ENCODE measurements at places on chromosomes 5 and 9.
A peak's percentile ranks its signal among the peaks of the same experiment; 100 is the strongest.

DNA sequence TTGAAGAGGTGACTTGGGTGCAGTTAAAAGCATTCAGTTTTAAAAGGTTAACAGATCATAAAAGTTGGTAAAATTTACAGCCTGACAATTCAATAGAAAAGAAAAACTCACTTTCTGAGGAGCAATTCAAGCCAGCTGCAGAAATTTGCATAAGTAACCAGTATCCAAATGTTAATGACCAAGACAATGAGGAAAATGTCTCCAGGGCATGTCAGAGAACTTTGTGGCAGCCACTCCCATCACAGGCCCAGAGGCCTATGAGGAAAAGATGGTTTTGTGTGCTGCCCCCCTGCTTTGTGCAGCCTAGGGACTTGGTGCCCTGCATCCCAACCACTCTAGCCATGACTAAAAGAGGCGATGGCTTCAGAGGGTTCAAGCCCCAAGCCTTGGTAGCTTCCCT lies 1406.5 kb upstream of the ACO1 start:
- no peak for DNase-seq

DNA sequence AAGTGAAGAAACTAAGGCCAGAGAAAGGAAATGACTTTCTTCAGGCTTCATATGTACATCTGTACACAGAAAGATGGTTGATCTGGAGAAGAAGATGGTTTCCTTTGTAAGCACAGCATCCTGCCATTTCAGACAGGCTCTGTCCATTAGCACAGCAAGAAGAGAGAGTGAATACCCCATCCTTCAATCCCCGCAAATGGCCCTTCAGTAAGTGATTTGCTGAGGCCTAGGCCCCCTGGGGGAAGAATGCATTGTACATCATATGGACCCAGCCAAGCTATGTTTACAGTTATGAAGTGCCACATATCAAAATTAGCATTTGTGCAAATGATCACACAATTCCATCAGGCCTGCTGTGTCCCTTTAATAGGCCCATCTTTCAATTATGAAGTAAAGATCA lies 657.4 kb downstream of the BRINP1 start:
- DNase-seq, result no peak

GRCh38 chr9:89753472-89754055 lies 148.8 kb downstream of the GADD45G start:
- DNase-seq, result no peak

DNA sequence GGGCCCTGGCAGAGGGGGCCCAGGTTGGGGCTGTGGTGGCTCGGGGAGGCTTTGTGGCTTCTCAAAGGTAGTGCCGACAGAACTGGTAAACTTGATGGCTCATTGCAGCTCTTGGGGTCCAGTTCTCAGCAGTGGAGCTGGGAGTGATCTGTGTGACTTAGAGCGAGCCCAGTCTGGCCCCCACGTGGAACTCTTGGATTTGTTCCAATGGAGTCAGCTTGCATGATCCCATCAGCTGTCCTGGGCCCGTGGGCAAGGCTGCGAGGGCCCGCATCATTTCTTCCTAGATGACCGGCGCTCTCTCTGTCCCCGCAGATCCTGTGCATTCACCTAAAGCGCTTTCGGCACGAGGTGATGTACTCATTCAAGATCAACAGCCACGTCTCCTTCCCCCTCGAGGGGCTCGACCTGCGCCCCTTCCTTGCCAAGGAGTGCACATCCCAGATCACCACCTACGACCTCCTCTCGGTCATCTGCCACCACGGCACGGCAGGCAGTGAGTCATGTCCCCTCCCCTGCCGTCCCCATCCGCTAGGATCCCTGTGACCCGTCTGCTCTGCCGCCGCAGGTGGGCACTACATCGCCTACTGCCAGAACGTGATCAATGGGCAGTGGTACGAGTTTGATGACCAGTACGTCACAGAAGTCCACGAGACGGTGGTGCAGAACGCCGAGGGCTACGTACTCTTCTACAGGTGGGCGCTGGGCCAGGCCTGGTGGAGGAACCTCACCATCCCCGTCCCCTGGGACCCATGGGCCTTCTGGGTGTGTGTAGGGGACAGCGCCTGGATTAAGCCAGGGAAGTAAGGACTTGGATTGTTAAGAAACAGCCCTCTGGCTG lies 39.2 kb downstream of the USP20 start:
- DNase-seq, result no peak

GRCh38 chr9:14525856-14526255 lies 167.4 kb downstream of the ZDHHC21 start:
- no peak for DNase-seq

DNA sequence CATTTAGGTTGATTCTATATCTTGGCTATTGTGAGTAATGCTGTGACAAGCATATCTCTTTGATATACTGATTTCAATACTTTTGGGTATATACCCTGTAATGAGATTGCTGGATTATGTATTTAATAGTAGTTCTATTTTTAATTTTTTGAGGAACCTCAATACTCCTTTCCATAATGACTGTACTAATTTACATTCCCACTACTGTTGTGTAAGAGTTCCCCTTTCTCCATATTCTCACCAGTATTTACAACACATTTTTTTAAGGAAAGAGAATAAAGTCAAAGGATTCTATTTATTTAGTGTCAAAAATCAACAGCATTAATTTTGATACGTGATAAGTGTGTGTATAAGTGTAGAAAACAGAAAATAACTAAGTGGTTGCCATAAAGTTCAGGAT lies 356.4 kb upstream of the EDIL3 start:
- DNase-seq, result no peak

DNA sequence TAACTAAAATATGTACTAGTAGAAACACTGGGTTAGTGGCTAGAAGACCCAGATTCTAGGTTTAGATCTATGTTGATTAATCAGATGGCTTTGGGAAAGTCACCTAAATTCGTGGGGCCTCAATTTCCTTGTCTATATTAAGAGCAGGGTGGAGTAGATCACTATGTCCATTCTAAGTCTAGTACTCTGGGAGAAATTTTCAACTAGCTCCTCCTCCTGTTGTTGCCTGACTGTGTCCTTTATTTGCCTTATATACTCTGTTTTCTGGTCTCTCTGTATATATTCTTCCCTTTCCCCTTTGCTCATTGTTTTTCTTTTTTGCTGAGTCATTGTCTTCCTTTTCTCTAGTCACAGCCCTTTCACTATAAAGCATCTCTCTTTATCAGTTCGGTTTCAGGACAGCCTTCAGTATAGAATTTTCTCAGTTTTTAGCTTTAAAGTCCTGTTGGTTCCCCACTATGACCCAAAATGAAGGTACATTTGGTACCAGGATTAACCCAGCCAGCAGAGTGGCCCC lies 44.5 kb upstream of the CDH6 start:
- no peak for DNase-seq

- no peak for DNase-seq
Observed at GRCh38 chr5:143228597-143229293, 174.7 kb downstream of the NR3C1 start.

DNA sequence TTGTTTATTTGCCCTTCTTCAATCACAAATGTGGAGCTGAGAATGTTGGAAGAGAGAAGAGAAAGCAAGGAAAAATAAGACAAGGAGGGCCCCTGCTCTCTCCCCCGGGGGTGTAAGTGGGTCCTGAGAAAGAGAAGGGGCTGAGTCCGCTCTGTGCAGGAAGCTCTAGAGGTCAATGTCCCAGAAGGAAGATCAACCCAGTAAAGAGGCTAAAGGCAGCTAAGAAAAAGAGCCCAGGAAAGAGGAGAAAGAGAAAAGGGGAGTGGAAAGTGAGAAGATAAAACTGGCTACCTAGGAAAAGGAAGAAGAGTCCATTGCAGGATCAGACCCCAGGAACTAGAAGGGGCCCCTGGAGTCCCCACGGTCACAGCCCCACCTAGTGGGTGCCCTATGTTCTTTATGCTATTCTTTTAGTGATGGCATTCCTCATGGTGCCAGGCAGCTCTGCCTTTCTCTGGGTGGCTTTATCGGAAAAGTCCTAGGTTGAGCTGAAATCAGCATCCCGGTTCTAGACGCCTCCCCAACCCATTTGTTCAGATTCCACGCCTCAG lies 583.4 kb downstream of the ACTL7B start:
- no peak for DNase-seq

- no peak for DNase-seq
Observed at GRCh38 chr5:79516986-79517385, 3.1 kb upstream of the HOMER1 start.

DNA sequence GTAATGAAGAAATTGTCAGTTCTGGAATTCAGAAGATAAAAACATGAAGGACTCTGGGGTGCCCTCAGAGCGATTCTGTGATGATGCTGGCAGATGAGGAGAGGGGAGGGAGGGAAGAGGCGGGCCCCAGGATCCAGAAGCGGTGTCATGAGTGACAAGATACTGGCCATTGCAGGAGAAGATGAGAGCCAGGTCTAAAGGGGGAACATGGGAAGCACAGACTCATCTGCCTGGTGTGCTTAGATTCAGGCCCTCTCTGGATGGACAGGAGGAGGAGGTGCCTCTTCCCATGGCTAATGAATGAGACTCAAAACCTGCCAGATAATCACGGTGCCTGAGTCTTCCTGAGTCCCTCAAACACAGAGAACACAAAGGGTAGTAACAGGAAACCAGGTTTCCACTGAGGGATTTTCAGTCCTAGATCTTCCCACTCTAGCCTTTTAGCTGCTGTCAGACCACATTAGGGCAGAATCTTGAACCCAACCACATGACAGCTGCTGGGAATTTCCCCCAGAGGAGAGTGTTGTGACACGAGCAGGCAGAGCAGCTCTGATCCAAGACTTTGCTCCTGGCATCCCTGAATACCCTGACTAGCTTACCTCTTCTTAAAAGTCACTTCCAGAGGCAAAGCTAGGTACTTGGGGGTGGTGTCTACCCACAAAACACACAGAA lies 28.2 kb upstream of the HSPA9 start:
- peak; percentile 12 for DNase-seq

- DNase-seq, result no peak
Observed at GRCh38 chr5:765948-766631, 18.4 kb downstream of the ZDHHC11B start.

DNA sequence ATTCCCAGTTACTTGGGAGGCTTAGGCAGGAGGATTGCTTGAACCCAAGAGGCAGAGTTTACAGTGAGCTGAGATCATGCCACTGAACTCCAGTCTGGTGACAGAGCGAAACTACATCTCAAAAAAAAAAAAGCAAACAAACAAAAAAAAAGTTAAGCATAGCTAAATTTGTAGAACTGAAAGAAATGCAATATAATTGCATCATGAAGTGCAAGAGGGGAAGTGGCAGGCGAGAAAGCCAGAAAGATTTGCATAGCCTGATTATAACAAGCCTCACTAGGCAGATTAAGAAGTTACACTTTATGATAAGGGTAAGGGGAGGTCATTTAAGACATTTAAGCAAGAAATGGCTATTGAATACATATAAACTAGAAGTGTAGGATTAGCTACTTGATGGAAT lies 187.1 kb downstream of the EDIL3 start:
- DNase-seq, result no peak

- DNase-seq, result no peak
Observed at GRCh38 chr5:141001446-141001843, 35.2 kb downstream of the PCDHAC2 start.

- DNase-seq, result no peak
Observed at GRCh38 chr5:32004404-32004803, 169.7 kb downstream of the GOLPH3 start.

DNA sequence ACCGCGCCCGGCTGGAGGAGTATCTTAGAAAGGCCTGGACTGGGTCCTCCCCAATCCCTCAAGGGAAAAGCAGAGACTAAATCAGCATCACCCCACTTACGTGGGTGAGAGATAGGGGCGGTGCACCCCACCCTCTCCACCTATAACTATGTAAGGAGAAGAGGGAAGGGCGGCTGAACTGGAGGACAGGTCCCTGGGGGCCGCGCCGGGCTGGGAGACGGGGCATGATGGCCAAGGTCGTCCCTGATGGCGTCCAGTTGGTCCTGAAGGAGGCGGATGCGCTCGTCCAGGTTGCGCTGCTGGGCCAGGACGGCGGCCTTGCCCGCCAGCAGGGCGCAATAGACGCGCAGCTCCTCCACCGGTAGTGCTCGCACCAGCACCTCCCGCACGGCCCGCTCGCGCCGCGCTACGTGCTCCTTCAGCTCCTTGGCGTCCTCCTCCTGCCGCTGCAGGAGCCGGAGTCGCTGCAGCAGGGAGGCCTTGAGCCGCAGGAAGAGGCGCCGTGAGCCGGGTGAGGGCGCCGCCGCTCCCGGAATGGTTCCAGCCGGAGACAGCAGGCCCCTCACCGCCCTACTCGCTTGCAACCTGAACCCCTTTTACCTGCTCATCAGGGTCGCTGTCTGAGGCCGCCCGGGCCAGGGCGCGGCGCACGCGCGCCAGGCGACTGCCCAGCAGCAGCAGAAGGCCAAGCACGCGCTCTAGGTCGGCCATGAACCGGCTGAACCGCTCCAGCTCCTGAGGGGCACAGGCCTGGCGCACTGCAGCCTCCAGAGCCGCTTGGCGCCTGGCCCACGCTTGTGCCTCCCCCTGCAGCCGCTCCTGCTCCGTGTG lies 7.6 kb downstream of the SHROOM1 start:
- no peak for DNase-seq

GRCh38 chr5:87770601-87771121 lies 357.9 kb upstream of the CCNH start:
- DNase-seq, result no peak

GRCh38 chr5:6088706-6089105 lies 289.6 kb downstream of the MED10 start:
- no peak for DNase-seq

GRCh38 chr9:18442629-18443491 lies 31.1 kb upstream of the ADAMTSL1 start:
- DNase-seq, result peak; percentile 9

- DNase-seq, result no peak
Observed at GRCh38 chr5:92836855-92837755, 743.9 kb downstream of the NR2F1-AS1 start.

DNA sequence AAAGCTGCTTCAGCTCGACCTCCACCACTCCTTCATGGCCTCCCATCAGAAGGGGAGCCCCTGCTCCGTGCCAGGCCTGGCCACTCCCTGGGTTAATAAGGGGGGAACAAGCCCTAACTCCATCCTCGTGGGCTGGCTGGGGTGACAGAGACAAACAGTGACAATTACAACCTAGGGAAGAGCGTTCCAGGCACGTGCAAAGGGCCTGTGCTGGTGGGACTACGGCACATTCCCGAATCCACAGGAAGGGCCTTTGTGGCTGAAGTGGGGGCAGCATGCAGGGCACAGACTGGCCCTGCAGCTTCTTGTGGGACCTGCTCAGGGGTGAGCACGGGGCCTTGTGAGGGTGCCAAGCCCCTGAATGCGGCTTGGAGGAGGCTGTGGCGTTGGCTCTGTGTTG lies 157.4 kb downstream of the C9orf50 start:
- no peak for DNase-seq

- DNase-seq, result no peak
Observed at GRCh38 chr9:34651321-34651720, 664 bp upstream of the IL11RA start.

GRCh38 chr9:109861499-109861898 lies 81.5 kb downstream of the PALM2AKAP2 start:
- DNase-seq, result no peak

DNA sequence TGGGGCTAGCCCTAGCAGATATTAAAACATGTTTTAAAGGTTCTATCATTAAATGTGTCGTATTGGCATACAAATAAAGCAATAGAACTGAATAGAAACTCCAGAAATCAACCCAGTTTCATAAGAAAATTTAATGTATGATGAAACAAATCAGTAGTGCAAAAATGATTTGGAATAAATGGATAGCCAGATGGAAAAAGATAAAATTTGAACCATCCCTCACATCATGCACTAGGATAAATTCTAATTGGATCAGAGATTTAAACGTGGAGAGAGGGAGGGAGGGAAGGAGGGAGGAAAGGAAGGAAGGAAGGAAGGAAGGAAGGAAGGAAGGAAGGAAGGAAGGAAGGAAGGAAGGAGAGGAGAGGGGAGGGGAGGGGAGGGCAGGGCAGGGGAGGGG lies 235.3 kb downstream of the SEC61B start:
- DNase-seq, result no peak

GRCh38 chr9:89383030-89383720 lies 64.9 kb downstream of the SECISBP2 start:
- no peak for DNase-seq

- DNase-seq, result no peak
Observed at GRCh38 chr9:33184963-33185362, 17.8 kb upstream of the B4GALT1 start.
